Smooth muscle cell of trachea (primary cell): ENCODE measurements at places on chromosomes 6 and 20. TPM values are rescaled to one million over a fixed set of nuclear protein-coding genes. Genes with fewer than 3 reads are reported as not detected.

The FAM83B gene
- under 0.01 TPM in 1 of 2 replicates, not detected in the other for total RNA-seq

The MYH7B gene
- total RNA-seq = 0.15 and 0.33 TPM in 2 replicates

The CPNE5 gene
- total RNA-seq = 0.15 TPM in 1 of 2 replicates, not detected in the other

The GJA10 gene
- not detected in 2 replicates for total RNA-seq

The MDFI gene
- total RNA-seq = 0.17 TPM in 1 of 2 replicates, not detected in the other

The SLC44A4 gene
- total RNA-seq = 0.17 TPM in 1 of 2 replicates, not detected in the other

The XKR7 gene
- under 0.01 TPM in 1 of 2 replicates, not detected in the other for total RNA-seq
